Daoy (cell line): ENCODE measurements at places on chromosomes 12 and 14. TPM values are rescaled to one million over a fixed set of nuclear protein-coding genes. Genes with fewer than 3 reads are reported as not detected.

The TSPAN19 gene
- 0.91 TPM in 1 of 2 replicates, not detected in the other for total RNA-seq

GRCh38 chr12:86948851-86949250, 692.7 kb upstream of the MGAT4C start:
- DNase-seq = no peak

DNA sequence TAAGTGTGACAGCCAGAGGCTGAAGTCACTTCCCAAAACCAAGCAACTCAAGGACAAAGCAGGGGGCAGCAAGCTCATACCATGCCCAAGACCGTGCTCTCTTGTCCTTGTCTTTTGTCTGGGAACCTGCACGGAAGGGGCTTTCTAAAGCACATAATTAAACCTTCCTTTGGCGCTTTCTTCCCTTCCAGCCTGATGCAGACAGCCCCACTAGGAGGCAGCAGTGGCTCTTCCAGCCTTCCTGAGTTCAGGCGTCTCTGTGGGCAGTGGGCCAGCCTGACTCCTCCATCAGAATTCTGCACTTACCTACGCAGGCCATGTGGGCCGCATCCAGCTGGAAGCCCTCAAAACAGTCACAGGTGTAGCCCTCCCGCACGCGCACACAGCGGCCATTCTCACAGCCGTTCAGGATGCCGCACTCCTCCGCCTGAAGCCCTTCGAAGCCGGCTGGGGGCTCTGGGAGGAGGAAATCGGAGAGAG, 7.6 kb downstream of the ISCA2 start:
- peak; percentile 80 for DNase-seq

DNA sequence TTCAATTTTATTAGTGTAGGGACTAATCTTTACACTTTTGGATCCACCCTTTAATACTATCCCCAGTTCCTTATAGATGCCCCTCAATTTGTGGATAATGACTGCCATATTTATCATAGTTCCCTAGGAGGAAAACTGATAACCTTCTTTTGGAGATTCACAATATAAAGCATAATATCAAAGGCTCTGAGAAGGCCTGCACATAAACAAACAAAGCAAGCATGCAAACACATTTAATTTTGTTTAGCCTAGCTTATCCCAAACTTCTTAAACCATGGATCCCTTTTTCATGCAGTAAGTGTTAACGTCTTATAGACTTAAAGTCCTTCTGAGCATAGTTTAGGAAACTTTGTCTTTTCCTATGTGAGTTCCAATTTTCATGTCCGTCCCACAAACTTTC, 290.4 kb upstream of the TBX3 start:
- no peak for DNase-seq

GRCh38 chr12:14403711-14404196, 38.3 kb downstream of the ATF7IP start:
- DNase-seq = peak; percentile 18
